ENCODE measurements at places on chromosomes 16 and 17. TPM values are rescaled to one million over a fixed set of nuclear protein-coding genes. Genes with fewer than 3 reads are reported as not detected.

HOXB3 gene
- 127 TPM for total RNA-seq

CX3CL1 gene
- total RNA-seq: 21.8 TPM

NLRC3 gene
- total RNA-seq: 0.26 TPM

PTGES3L gene
- total RNA-seq: 0.74 TPM

KRTAP1-1 gene
- total RNA-seq: not detected

C17orf78 gene
- not detected for total RNA-seq

MMP25 gene
- 0.67 TPM for total RNA-seq

CIBAR2 gene
- total RNA-seq: not detected

COPS3 gene
- 73.6 TPM for total RNA-seq

DNA sequence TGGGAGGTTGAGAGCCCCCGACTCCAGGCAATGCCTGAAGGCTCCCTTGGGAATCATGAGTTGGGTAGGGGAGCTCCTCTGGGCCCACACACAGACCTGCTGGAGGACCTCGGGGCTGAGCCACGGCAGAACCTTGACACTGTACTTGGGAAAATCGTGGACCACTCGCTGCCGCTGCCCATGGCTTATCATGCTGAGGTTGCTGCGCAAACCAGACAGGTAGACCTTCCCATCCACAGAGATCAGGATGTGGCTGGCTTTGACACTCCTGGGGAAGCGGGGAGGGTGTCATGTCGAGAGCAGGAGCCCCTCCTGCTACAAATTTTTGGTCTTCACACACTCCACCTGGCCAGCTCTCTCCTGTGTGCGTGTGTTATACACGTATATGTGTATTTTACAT is 7.2 kb upstream of the LIMD2 start:
- no peak for DNase-seq

GRCh38 chr17:78337244-78338109 is 22.4 kb downstream of the SOCS3 start:
- no peak for DNase-seq

- DNase-seq: no peak
Measured at GRCh38 chr16:50974438-50975036, 176.5 kb downstream of the SALL1 start.

DNA sequence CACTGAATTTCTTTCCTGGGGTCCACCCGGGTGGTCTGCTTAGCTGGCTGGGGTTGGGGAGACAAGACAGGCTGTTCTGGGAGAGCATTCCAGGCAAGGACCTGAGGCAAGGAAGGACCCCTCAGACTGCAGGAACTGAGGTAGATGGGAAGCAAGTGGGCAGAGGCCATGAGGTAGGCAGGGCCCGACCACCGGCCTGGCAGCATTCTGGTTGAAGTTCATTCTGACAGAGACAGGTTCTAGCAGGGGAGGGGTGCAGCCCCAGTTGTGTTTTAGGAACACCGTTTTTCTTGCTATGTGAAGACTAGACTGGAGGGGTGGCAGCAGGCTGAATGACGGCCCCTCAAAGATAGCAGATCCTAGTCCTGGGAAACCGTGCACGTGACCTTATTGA is 17.5 kb downstream of the B9D1 start:
- DNase-seq: no peak

DNA sequence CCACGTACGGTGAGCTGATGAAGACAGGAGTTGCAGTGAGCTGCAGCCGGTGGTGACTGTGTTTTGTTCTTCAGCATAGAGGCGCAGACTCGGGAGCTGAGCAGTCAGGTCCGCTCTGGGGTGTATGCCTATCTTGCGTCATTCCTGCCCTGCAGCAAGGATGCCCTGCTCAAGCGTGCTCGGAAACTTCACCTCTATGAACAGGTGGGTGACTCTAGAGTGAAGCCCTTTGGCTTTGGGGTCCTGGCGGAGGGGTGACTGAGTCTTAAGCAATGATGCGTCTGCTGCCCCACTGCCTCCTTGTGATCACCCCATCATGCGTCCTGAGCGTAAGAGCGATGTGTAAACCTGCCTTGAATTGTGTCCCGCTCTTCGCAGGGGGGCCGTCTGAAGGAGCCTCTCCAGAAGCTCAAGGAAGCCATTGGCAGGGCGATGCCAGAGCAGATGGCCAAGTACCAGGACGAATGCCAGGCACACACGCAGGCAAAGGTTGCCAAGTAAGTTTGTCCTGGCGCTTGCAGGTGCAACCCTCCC is 22.9 kb downstream of the UBN1 start:
- no peak for DNase-seq

GRCh38 chr17:795721-796120 is 13.6 kb downstream of the MRM3 start:
- DNase-seq: no peak

DNA sequence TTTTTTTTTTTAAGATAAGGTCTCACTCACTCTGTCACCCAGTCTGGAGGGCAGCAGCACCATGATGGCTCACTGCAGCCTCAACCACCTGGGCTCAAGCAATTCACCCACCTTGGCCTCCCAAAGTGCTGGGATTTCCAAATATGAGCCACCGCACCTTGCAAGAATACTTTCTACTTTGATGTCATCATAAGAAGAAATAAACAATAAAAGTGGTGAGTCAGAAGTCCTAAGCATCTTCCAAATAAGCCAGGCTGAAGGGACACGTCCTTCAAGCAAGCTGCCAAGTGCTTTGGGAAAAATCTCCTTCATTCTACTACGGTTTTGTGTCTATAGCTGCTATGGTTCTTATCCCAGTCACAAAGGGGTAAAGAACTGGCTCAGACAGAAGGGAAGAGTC is 20.3 kb downstream of the HASPIN start:
- no peak for DNase-seq

GRCh38 chr17:44733753-44734152 is 25.0 kb upstream of the ADAM11 start:
- no peak for DNase-seq

GRCh38 chr17:1766382-1767135 is 4.7 kb downstream of the SERPINF1 start:
- DNase-seq: no peak

GRCh38 chr16:85428168-85428898 is 184.8 kb upstream of the GSE1 start:
- no peak for DNase-seq

DNA sequence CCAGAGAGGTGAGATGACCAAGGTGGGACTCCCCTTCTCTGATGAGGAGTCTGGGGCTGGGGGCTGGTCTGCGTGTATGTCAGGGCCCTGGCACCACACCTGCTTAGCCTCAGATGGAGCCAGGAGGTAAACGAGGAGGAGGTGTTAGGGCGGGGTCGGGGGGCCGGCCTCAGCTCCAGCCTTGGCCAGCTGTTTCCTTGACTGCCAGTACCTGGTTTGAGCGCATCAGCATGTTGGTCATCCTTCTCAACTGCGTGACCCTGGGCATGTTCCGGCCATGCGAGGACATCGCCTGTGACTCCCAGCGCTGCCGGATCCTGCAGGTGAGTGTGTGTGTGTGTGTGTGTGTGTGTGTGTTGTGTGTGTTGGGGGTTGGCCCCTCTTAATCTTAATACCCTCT is 8.1 kb downstream of the CACNA1G start:
- no peak for DNase-seq

GRCh38 chr17:29133121-29133713 is 47.0 kb downstream of the MYO18A start:
- no peak for DNase-seq

GRCh38 chr17:41131979-41132378 is 8.0 kb upstream of the KRTAP4-12 start:
- no peak for DNase-seq

DNA sequence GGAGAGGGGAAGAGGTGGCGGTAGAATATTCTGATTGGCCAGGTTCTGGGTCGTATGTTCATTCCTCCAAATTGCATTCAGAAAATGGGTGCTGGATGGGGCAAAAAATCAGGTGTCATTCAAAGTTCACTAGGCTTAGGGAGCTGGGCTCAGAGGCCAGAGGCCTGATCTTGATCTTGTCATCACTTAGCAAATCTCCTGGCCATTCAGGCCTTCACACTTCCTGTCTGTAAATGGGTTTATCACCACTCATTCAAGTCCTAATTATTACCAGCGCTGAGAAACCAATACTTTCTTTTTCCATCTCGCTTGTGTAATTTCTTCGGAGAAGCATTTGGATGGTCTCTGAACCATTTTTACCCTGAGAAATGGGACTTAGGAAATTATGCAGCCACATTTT is 50.8 kb downstream of the BMERB1 start:
- DNase-seq: no peak

DNA sequence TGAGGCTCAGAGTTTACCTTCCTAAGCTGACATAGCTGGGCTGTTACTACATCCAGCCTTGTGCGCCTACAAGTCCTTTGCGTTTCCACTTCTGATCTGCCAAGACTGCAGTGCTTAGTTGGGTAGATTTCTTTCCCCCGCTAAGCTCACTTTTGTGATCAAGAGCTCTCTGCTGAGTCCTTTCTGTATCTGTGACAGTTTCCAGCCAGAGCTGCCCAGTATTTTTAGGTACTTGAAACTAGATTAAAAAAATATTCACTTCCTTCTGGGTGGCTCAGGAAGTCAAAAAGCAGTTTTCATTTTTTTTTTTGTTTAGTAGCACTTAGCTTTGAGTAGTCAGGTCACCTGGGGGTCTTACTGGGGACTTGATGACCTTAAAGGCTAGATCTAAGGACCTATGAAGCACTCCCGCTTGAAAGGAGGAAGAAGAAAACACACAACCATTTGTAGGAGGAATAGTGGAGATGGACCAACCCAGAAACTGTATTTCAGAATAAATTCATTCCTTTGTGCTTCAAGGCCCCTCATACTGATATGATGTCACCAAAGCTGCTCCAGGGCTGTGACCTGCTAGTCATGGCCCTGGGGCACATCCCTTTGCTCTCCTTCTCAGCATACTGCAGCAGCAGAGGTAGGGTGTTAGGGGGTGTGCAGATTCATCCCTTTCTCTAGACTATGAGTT is 75.6 kb upstream of the HNF1B start:
- no peak for DNase-seq

GRCh38 chr17:42039794-42040763 is 10.3 kb downstream of the C17orf113 start:
- no peak for DNase-seq

GRCh38 chr17:53166731-53167130 is 656.0 kb upstream of the KIF2B start:
- DNase-seq: no peak

DNA sequence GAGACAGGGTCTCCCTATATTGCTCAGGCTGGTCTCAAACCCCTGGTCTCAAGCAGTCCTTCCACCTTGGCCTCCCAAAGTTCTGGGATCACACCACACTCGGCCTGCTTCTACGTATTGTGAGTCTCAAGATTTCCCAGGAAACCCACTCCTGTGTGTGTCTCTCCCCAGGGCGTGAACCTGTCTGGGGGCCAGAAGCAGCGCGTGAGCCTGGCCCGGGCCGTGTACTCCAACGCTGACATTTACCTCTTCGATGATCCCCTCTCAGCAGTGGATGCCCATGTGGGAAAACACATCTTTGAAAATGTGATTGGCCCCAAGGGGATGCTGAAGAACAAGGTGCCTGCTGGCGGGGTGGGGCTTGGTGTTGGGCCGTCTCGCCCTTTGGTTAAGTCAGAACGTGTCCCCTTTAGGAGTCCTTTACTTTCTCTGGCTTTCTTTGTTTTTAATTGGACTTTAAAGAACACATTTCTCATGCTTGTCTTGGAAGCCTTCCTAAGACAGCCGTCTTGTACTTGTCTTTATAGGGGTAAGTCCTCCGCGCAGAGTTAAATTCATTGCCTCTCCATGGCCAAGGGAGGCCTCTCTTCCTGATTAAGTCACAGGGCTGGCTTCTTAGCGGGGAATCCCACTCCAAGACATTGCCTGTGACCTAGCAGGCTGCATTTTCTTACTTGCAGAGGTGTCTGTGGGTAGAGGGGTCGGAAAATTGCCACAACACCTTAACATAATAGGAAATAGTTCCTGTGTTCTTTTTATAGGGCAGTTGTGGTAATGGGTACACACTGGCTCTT is 136.4 kb downstream of the ABCC6 start:
- DNase-seq: no peak

GRCh38 chr17:41003926-41004325 is 4.2 kb upstream of the KRTAP3-2 start:
- no peak for DNase-seq

- DNase-seq: no peak
Measured at GRCh38 chr17:40187238-40187637, 10.0 kb downstream of the RAPGEFL1 start.

DNA sequence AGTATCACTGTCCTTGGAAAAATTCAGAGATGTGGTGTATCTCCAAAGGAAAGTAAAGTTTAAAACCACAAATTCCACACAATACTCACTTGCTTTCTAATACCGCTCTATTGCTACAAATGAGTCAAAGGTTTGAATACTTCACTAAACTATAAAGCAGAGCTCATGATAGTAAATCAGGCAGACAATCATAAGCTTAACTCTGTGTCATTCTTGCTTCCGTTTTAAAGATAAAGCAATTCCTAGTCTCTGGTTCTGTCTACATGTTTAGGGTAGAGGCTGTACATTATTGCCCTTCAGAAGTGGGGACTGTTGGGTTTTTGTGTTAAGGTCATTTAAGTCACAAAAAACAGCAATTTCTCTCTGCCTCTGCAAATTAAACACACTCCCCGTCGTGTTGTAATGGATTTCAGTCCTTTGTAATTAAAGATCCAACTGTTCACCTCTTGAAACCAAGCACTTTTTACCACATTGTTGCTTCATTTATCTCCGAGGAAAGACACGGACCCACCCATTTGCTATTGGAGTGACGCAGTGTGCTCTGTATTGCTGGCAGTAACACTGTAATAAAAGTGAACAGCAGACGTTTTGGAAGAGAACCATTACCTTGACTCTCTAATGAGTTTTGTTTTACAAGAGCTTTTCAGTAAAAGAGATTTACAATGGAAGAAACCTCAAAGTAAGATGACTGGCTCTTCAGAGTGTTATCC is 83.1 kb upstream of the CNTNAP4 start:
- DNase-seq: no peak

DNA sequence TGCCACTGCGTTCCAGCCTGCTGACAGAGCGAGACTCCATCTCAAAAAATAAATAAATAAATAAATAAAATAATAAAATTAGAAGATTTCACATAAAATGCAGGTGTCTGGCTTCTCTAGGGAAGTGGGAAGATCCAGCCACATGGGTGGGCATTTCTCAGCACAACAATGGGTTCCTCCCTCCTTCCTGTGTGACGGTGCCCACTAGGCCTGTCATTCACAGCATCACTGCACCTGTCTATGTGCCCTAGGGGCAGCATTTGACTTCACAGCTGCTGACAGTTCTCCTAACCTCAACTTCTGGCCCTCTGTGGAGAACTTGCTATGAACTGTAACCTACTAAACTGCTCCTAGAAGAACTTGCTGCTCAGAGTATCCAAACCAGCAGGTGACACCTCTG is 3.0 kb downstream of the ABHD15 start:
- DNase-seq: no peak
